NCI-H2081 (cell line): ENCODE measurements at places on chromosomes 12 and 14.

DNA sequence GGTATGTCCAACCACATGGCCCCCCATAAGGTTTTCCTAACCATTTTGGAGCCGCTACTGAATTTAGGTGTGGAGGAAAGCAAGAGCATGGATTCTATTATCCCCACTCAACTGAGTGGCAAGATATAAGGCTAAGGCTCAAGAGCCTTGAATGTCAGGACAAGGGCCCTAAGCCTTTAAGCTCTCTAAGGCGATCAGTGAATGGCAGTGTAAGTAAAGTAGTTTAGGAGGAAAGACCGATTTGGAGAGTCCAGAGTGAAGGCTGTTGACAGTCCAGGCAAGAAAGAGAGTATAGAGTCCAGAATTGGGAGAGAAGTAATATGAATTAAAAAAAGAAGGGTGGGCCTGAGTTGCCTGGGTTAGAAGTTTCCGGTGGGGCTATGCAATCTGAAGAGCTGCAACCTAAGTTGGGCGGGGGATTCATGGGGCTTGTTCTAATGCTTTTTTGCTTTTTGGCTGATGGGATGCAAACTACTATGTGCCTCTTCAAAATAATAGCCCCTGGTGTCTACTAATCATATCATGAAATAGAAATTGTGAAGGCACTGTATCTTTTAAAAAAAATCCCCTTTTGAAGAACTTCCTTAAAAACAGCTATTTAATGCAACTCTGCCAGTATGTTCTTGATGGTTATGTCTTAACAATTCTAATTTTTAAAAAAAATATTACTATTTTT, at the start of gene SPIC:
SPIC (plus strand) TSS at position 626 of the 676 bp plus-strand sequence. CDS start 1,569 bp downstream, outside the sequence.
- no peak for DNase-seq

DNA sequence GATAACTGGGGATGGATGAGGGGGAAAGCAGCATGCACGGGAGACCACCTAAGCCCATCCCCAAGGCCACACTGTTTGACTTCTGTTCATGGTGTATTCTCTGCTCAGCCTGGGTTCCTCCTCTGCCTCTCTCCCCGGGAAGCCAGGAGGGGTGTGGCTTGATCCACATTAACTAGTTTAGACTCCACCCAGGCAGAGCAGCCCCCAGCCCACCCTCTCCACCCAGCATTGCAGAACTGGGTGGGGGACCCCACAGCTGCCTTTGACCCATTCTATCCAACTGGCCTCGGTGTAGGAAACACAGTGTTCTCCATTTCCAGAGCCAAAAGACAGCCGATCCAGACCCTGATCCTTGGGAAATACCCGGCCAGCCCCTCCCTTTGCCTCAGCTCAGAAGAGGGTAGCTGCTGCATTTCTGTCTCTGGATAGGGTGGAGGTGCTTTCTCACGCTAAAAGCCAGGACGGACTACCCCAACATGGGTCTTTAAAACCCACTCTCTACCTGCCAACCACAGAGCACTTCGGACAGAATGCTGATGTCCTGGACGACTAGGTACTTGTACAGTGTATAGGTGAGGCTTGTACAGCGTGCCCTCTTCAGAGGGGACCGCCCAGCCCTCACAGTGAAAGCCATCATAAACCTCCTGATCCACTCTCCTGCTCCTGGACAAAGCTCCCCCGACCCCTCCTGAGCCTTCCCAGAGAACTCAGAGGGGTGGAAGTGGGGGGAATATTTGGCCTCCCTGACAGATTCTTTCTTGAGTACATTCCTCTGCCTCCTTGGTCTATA, 9.4 kb downstream of the SPRYD3 start:
- DNase-seq, result no peak

DNA sequence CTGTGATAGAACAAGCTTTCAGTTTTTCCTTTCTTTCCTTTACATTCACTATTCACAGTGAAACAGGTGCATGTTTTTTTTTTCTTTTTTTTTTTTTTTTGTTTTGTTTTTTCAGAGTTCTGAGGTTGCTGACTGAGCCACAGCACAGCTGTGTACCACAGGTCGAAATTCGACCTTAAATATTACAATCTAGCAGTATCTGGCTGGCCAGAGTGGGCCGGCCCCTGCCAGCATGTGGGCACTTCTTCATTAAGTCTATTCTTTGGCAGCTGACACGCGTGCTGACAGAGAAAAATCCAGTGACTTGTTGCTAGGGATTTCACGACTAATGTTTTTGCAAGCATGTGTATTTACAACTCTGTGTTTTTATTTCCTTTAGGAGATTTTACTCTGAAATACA, 33.9 kb downstream of the FBXO33 start:
- DNase-seq, result no peak

DNA sequence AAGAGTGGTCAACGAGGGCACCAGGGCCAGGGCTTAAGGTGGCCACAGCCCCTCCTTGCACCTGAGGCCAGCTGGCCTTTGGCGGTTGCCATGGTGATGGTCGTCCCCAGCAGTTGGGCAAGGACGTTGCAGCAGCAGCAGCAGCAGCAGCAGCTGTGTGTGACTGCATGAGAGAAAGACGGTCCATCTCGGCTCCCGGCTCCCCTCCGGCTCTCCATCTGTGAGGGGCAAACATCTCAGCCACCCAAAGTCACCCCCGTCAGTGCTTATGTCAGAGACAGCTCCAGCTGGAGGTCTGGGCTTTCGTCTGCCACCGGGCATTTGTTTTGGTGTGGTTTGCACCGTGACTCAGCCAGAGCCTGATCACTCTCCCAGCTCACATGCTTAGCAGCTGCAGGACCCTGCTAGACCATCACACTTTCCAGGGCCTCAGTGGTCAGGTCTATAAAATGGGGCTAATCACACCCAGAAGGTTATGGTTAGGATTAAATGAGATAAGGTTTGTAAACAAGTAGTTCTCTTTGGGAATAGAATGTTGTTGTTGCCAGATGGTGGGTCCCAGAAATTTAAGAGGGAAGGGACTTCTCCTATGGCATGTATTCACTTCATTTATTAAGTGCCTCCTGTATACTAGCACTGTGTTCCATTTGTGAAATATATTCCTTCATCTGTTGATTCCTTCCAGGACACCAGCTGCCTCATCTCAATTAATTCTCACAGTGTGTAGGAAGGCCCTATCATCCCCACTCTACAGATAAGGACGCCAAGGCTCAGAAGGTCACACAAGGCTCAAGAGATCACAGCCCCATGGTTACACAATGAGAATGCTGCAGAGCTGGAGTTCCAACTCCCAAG, 212.6 kb upstream of the LHX5 start:
- DNase-seq, result no peak

DNA sequence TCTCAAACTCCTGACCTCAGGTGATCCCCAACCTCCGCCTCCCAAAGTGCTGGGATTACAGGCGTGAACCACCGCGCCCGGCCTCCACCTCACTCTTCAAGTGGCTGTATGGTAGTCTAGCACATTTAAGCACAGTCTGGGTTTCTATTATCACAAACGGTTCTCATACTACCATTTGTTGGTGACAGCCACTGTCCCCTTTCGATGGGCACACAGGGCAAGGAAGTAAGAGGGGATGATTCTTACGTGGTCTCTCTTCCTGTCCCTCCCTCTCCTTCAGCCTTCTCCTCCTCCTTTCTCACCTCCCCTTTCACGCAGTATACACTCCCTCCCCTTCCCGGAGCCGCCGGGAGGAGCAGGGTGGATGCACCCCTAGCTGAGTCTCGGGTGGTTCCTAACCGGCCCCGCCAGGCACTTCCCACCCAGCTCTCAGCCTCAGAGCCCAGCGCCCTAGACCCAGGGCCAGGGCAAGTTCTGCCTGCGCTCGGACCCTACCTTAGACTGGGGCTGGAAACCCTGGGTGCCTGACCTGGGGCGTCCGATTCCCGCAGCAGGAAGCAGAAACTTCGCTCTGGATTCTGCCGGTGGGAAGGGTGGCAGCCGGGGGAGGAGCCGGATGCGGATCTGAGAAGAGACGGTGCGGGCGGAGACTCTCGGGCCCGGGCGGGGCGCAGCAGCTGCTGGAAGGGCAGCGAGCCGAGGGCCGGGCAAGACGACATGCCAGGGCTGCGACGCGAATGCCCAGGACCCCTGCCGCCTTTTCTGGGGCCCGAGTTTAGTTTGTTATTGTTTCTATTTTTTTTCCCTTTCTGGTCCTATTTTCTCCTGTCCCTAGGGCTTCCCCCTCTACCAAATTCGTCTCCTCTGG, at the start of gene TEP1:
TEP1 (minus strand) TSS at position 626 of the 868 bp plus-strand sequence. CDS start 5,062 bp downstream, outside the sequence.
- peak; percentile 79 for DNase-seq

DNA sequence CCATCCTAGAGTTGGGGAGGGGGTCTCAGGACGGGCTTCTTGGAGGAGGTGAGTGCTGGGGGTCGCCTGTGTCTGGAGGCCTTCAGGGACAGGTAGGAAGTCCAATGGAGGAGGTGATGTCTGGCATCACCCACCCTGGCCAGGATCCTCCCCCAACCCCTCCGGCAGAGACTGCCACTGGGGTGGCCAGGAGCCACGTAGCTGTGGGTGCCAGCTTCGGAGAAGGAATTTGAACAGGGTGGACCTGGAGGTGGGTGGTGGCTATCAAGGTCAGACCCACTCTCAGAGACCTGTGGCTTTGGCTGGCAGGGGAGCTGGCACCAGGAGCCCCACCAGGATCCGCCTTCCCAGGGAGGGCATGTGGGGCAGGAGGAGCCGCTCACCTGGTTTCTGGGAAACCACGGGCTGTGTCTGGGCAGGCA, 9.1 kb downstream of the CEP170B start:
- no peak for DNase-seq

- no peak for DNase-seq
Measured at GRCh38 chr14:21367582-21368144, 16.2 kb downstream of the SUPT16H start.

DNA sequence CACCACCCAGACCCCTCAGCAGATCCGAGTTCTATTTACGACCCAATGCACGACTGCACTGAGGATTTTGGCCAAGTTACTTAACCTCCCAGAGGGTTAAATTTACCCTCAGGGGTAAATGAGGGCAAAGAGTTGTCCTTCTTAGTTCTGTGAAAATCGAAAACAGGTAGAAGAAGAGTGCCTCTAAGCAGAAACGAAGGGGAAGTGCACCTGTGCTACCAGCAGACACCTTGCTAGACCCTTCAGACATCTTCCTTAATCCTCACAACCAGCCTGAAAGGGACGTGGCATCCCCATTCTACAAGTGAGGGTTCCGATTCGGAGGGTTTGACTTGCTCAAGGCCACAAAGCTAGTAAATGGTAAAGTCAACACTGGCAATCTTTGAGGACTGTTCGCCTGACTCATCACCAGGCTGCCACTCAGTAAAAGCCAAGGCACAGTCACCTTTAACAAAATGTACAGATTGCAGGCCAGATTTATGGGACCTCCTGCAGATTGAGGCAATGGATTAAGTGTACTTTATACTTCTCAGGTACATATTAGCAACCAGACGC, 1.6 kb downstream of the GSG1 start:
- peak; percentile 40 for DNase-seq

DNA sequence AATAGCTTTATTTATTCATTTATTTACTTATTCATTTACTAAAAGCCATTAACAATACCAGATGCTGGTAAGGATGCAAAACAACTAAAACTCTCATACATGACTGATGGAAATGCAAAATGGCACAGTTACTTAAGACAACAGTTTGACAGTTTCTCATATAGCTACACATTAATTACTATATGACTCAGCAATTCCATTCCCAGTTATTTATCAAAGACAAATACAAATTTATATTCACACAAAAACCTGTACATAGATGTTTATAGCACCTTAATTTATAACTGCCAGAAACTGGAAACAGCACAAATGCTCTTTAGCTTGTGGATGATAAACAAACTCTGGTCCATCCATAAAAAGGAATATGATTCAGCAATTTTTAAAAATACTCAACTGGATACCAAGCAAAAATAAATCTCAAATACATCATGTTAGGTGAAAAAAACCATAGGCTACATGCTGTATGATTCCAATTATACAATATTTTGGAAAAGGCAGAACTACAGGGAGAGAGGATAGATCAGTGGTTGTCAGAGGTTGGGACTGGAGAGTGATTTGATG, 37.9 kb upstream of the ST8SIA1 start:
- DNase-seq, result no peak

DNA sequence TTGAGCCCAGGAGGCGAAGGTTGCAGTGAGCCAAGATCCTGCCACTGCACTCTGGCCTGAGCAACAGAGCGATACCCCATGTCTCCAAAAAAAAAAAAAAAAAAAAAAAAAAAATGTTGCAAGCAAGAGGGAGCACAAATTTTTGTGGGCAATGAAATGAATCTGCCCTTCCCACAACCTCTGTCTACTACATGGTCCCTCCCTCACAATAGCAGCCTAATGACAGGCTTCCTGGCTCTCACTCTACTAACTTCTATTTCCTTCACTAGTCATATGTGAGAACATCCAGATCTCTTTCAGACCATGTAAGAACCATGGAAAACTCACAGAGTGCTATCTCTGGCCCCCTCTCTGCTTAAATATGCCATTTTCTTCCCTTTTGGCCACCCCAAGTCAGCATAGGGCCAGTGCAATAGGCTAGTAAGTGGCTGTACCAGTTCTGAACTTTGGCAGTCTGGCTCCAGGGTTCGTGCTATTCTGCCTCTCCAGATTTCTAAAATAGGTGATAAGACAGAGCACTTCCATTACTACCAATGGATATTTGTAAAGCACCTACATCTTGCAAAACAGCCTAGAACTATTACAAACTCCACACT, 7.1 kb downstream of the OSBPL8 start:
- no peak for DNase-seq

- DNase-seq, result no peak
Measured at GRCh38 chr14:23153851-23154796, 29.3 kb downstream of the SLC7A8 start.

GRCh38 chr12:88113871-88114270, 28.0 kb downstream of the CEP290 start:
- no peak for DNase-seq

DNA sequence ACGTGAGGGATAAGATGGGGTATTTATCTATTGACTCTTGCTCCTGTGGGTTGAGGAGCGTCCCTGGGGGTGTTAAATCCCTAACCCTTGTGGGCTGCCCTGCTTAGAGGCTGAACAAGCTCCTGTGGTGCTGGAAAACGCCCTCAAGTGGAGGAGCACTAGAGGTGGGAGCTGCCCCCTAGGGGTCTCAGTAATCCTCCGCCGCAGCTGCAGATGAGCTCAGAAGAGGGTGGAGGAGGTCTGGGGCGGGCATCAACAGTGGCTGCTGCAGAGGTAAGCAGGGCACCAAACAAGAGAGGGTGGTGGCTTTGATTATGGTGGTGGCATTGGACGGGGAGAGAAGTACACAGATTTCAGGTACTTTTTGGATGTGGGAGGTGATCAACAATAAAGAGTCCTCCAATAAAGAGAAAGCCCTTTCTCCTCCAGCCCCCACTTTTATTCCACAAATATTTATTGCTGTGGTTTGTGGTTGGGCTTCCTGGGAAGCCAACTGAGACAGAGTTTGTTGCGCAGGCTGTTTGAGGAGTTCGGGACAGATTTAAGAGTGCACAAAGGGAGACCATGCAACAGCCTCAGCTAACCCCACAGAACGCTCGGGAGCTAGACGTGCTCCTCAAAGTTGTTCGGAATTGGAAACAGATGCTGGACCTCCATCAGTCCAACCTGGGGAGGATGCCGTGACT, 179.9 kb downstream of the ADCK1 start:
- DNase-seq, result no peak
